HuH-7.5 (cell line): ENCODE measurements at places on chromosomes 12 and 14.

DNA sequence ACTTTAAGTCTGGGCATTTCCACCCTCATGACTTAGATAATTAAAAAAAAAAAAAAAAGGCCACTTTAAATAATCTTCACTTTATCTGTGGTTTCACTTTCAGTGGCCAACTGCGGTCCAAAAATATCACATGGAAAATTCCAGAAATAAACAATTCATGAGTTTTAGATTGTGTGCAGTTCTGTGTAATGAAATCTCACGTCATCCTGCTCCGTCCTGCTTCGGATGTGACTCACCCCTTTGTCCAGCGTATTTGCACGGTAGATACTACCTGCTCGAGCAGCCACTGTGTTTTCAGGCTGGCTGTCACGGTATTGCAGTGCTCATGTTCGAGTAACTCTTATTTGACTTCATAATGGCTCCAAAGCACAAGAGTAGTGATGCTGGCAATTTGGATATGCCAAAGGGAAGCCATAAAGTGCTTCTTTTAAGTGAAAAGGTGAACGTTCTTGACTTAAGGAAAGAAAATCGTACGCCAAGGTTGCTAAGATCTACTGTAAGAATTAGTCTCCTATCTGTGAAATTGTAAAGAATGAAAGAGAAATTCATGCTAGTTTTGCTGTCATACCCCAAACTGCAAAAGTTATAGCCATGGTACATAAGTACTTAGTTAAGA, 2.4 kb downstream of the E2F7 start:
- DNase-seq: no peak

- DNase-seq: no peak
Observed at GRCh38 chr12:104796475-104796862, 161.6 kb downstream of the SLC41A2 start.

- no peak for DNase-seq
Observed at GRCh38 chr12:56165369-56165768, 7.2 kb downstream of the MYL6 start.

GRCh38 chr12:89817501-89818226, 109.0 kb upstream of the ATP2B1 start:
- DNase-seq: no peak

DNA sequence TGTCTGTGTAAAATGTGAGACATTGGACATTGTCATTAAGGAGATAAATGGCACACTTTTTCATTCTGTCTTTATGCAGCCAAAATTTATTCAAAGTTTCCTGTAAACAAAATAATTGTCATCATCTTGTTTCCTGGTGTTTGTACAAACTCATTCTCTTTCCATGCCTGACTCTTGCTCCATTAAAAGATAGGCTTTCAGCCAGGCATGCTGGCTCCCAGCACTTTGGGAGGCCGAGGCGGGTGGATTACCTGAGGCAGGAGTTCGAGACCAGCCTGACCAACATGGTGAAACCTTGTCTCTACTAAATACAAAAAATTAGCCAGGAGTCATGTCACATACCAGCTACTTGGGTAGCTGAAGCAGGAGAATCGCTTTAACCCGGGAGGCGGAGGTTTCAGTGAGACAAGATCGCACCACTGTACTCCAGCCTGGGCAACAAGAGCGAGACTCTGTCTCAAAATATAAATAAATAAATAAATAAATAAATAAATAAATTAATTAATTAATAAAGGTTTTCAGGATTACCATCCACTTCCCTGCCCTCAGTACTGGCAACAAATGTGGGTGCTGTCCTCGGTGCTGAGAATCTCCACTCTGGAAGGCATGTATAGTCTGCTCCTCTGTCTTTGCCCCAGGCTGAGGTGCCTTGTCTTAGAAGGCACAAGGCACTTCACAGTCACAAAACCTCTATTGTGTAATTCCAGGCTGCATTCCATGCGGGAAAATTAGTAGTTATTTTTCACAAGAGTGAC, 83.2 kb downstream of the PAH start:
- no peak for DNase-seq
